Stimulated activated CD8-positive, alpha-beta memory T cell treated with anti-CD3 and anti-CD28 coated beads, Interleukin-2, amount 100 ng/mL, for 1 hour (primary cell): ENCODE measurements at places on chromosomes 7 and 10.

GRCh38 chr10:102796407-102797176 is 40.6 kb downstream of the CYP17A1 start:
- peak; percentile 12 for DNase-seq

GRCh38 chr7:105677817-105678573 is 96.7 kb upstream of the EFCAB10 start:
- DNase-seq, result no peak

GRCh38 chr10:22604344-22605126 is 109.8 kb downstream of the PIP4K2A start:
- DNase-seq, result no peak

DNA sequence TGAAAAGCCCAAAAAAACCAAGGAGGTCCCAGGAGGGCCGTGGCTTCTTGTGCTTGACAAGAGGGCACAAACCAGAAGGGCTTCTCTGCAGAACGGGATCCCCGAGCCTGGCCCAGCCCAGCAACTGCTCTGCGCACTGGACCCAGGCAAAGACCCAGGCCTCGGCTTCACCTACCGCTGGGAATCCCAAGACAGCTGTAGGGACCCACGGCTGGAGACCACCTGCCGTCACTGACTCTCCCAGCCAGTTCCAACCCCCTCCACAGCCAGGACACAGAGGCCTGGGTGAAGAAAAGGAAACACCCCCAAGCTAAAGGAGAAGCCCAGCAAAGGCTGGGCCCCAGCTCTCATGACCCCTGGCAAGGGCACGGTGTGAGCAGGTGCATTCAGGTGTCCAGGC is 24.3 kb downstream of the PDGFA start:
- DNase-seq, result no peak

- DNase-seq, result no peak
These were observed 120.7 kb downstream of the LRMDA start for GRCh38 chr10:75552171-75552570.

GRCh38 chr7:4561795-4562194 is 120.3 kb upstream of the FOXK1 start:
- DNase-seq, result no peak

DNA sequence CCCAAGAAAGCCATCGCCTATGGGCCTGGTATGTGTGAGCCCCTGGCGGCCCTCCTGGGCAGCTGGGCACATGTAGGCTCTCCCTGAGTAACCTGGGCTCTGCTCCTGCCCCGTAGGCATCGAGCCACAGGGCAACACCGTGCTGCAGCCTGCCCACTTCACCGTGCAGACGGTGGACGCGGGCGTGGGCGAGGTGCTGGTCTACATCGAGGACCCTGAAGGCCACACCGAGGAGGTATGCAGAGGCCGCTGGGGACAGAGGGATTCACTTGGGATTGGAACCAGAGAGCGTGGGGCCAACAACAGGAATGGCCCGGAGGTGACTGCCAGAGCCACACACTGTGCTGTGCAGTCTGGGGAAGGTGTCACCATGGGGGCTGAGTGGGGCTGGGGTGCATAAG is 7.3 kb downstream of the FLNC start:
- DNase-seq, result no peak

DNA sequence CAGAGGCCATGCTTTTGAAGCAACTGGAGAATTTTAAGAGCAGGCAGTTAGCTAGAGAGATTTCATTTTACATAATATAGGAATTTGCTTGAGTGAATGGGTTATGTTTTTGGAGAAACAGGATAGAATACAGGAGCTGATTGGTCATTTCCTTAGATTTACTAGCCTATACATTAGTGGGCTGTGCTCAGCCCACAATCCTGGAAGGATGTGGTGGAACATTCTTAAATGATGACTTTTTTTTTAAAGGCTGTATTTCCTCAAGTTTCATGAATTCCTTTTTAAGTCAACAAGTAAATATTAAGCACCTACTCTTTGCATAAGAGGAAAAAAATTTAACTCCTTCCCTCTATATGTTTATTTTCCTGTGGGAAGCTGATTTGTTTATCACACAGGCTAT is 314.4 kb upstream of the BMPER start:
- DNase-seq, result no peak

- no peak for DNase-seq
These were observed 7.7 kb downstream of the DDX56 start for GRCh38 chr7:44565795-44566559.

- no peak for DNase-seq
These were observed 4.7 kb upstream of the ZYX start for GRCh38 chr7:143376396-143376795.

DNA sequence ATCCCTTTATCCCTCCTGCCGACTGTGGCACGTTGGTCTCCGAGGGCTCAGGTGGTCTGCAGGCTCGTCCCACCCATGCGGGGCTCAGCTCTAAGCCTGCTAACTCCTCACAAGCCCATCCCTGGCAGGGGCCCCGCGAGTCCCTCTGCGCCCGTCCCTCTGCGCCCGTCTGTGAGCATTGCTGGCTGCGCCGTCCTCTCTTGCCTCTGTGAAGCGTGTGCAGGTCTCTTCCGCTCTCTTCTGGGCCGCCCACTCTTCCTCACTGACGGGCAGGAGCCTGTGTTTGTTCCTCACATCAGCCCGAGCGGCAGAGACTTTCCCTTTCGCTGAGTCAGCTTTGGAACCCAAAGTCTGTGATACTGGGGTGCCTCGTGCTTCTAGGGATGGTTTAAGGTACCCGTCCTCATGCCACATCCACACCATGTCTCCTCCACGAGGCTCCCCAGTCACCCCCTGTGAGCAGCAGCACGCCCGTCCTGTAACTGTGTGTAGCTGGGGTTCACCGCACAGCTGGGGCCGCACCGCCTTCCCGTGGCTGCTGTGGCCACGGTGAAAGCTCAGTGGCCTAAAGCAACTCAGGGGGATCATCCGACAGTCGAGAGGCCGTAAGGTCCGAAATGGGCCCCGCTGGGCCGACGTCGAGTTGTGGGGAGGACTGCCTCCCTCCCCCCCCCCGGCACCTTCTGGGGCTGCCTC is 35.5 kb downstream of the ADGRA1 start:
- no peak for DNase-seq

DNA sequence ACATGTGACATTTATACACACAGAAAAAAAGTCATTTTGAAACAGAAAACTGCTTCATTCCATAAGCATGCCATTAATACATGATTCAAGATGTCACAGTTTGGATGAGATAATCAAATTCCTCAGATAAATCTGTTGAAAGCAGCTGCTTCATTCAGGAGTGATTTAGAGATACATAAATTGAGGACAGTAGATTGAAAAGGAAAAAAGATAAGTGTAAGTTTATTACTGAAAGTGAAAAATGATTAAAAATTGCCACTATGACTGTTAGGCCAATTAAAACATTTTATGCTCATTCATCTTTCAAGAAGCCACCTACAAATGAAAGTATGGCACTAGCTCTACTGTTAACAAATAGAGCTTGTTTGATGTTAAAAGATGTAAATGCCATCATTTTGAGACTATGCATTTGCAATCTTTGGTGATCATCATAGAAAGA is 136.9 kb upstream of the CDK6 start:
- no peak for DNase-seq

GRCh38 chr7:130114776-130115175 is 44.4 kb downstream of the KLHDC10 start:
- no peak for DNase-seq

DNA sequence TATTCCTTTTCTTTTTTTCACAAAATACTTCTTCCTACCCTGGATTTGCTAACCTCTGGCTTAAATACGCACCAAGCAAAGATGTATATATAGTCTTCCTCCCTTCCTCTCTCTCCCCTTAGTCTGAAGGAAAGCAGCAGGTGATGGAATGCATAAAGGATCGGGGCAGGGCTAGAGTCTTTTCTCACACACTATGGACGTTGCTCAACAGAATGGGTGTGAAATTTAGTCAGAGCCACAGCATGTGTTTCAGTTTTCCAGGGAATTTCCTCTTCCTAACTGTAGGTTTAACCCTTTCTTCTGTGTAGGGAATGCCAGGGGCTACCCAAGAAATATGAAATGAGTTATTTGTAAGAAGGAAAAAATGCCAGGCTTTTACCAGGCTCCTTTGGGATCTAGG is 71.4 kb upstream of the NFKB2 start:
- DNase-seq, result no peak

GRCh38 chr7:153518201-153518984 is 533.8 kb upstream of the DPP6 start:
- no peak for DNase-seq

GRCh38 chr10:22325272-22326144 is 4.6 kb downstream of the BMI1 start:
- no peak for DNase-seq

DNA sequence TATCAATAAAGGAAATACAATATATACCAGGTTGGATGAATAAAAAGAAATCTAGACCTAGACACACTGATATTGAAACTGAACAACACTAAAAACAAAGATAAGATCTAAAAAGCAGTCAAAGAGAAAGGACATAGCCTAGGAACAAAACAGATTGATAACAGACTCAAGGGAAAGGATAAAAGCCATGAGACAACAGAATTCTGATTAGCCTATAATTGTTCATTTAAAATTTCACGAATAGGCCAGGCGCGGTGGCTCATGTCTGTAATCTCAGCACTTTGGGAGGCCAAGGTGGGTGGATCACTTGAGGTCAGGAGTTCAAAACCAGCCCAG is 48.4 kb upstream of the FHIP2A start:
- no peak for DNase-seq

DNA sequence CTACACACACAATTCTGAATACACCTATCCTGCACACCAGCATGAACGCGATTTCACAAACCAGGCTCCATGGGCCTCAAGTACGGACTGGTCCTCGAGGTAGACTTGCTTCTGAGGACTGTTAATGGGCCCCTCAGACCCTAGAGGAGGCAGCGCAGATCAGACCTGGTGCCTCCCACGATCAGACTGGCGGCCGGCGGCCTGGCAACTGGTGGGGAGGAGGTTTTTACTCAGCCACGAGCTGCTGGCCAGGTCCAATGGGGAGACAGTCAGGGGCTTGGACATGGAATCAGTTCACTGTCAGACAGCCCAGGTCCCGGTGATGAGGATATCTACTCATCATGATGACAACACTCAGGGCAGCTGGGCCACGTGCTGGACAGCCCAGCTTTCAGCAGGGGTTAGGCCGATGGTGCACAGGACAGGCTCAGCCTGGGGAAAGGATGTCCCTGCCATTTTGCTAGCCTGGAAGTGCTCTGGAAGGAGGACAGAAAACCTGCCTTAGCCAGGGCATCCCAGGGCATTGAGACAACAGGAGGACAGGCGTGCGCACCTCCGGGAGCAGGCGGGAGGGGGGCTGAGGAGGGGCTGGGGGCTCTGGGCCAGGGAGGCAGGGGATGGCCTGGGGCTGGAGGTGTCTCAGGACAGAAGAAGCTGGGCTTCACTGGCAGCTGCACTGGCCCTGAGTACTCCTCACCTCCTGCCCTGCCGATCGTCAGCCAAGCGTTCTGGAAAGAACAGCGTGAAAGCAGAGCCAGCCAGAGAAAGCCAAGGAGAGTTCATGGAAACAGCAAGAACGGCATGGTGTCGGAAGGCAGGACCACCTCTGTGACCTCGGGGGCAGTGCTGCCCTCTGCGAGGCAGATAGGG is 48.0 kb upstream of the RASGEF1A start:
- DNase-seq, result no peak

DNA sequence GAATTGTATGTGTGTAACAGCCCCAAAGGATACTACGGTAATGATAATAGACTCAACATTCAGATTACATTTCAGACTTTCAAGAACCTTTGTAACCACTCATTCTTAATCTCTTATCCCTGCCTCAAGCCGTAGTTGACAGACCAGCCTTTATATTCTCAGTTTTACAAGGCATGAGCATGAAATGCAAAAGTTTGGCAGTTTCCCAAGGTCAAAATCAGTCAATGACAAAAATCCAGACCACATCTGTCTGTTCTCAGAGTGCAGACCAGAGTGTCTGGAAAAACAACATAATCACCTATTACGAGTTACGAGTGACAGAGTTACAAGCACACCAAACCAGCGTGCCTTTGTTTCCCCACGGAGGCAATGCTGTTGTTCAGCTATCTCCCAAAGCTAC is 178.6 kb upstream of the LRGUK start:
- no peak for DNase-seq

DNA sequence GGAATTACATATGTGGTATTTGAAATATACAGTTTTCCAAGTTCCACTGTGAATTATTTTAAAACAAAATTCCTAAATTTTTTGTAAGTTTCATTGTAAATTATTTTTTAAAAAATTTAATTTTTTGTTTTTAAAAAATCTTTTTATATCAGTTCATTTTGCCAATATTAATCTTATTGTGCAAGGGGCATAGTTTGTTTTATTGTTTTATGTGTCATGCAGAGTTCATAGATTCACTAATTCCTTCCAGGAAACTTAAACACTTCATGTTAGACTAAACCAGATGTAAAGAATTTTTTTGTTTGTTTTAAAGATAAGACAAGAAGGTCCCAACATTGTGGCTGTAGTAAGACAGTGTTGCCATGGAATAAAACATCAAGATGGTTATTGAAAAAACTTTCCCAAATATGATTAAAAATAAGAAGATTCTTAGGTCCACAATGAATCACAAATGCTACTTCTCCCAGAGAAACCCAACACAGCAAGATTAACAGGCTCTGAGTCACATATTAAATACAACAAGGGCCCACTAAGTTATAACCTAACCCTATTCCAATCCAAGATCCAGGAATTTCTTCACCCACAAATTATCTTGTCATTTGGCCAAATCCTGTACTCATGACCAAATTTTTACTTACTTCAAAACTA is 464.7 kb upstream of the IGFBP3 start:
- DNase-seq, result no peak

GRCh38 chr7:36661135-36661840 is 63.0 kb downstream of the AOAH start:
- no peak for DNase-seq

- no peak for DNase-seq
These were observed 275.3 kb downstream of the NRG3 start for GRCh38 chr10:82150123-82150900.

- DNase-seq, result no peak
These were observed 119.3 kb downstream of the NRP1 start for GRCh38 chr10:33215154-33215553.

- DNase-seq, result no peak
These were observed 17.3 kb downstream of the DIP2C start for GRCh38 chr10:672203-672602.

DNA sequence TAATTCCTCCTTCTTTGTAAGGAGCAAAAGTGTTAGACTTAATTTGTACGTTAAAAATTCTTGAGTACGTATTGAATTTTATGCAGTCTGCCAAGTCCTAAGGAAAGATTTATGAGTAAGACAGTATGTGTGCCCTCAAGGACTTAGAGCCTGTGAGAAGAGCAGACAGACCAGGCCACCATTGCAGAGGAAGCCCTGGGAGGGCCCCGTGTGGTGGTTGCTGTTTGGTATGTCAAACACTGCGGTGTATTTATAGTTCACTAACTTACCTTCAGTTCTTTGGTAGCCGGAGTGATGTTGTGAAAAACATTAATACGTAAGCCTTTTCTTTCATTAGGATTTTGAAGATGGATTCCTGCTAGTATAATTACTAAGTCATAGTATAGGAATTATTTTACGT is 82.9 kb downstream of the GALNT11 start:
- no peak for DNase-seq
